ENCODE measurements at places on chromosomes 11 and 22. TPM values are rescaled to one million over a fixed set of nuclear protein-coding genes. Genes with fewer than 3 reads are reported as not detected.

Gene FGF19
- total RNA-seq, result 0.12 TPM

Gene BET1L
- total RNA-seq, result 46.8 TPM

Gene HSPB2
- total RNA-seq, result not detected

Gene CKAP5
- 91.6 TPM for total RNA-seq

Gene MCM5
- 83.4 TPM for total RNA-seq

Gene TRIM22
- 0.82 TPM for total RNA-seq

Gene TOLLIP
- total RNA-seq, result 51.9 TPM

Gene CRACR2B
- 6.3 TPM for total RNA-seq

Gene FRMD8
- total RNA-seq, result 57.7 TPM

Gene NEFH
- total RNA-seq, result 0.16 TPM

Gene UBQLNL
- total RNA-seq, result not detected

Gene TH
- 0.20 TPM for total RNA-seq

Gene ZNF280B
- total RNA-seq, result 1.2 TPM

Gene PHF21A
- 9.0 TPM for total RNA-seq

Gene KRTAP5-8
- not detected for total RNA-seq

Gene RAG1
- total RNA-seq, result 0.25 TPM

Gene WNT7B
- 60.1 TPM for total RNA-seq

Gene CD6
- 0.21 TPM for total RNA-seq

Gene KCNJ5
- total RNA-seq, result not detected

Gene SHANK2
- 6.4 TPM for total RNA-seq

Gene PTPN5
- total RNA-seq, result not detected

Gene MAP6
- total RNA-seq, result 1.1 TPM

Gene MIAT
- 0.25 TPM for total RNA-seq

Gene PGR
- 0.01 TPM for total RNA-seq

Gene BIRC3
- 52.7 TPM for total RNA-seq

Gene ADAMTS15
- total RNA-seq, result 5.3 TPM

Gene TMEM218
- total RNA-seq, result 25.1 TPM

Gene VPS11
- total RNA-seq, result 12.5 TPM

Gene APOA4
- not detected for total RNA-seq

Gene TMEM45B
- not detected for total RNA-seq

Gene OTOG
- total RNA-seq, result not detected

Gene APOL6
- 1.9 TPM for total RNA-seq

Gene ELMOD1
- total RNA-seq, result 0.05 TPM

Gene RIMBP3C
- 0.13 TPM for total RNA-seq

Gene OR5D18
- total RNA-seq, result not detected

Gene IL17REL
- 0.05 TPM for total RNA-seq

Gene GLYATL2
- total RNA-seq, result not detected

Gene SCUBE2
- 0.37 TPM for total RNA-seq

Gene ART5
- total RNA-seq, result 0.16 TPM

Gene TMA7B
- not detected for total RNA-seq

Gene ACR
- total RNA-seq, result 0.15 TPM

Gene CYP2D6
- total RNA-seq, result 0.54 TPM

Gene OR2AT4
- not detected for total RNA-seq

Gene INS
- not detected for total RNA-seq

Gene FDXACB1
- 1.8 TPM for total RNA-seq

Gene F2
- total RNA-seq, result 2.3 TPM

Gene DRICH1
- total RNA-seq, result 0.36 TPM

Gene POU2AF2
- total RNA-seq, result not detected

Gene FAM181B
- total RNA-seq, result not detected
